ENCODE measurements at places on chromosomes 12 and 14. TPM values are rescaled to one million over a fixed set of nuclear protein-coding genes. Genes with fewer than 3 reads are reported as not detected.

The TSPAN9 gene
- 1.2 TPM for total RNA-seq

The ANO2 gene
- total RNA-seq, result 0.10 TPM

The CATSPERB gene
- total RNA-seq, result 2.7 TPM

The ANG gene
- total RNA-seq, result 0.62 TPM

The GRIN2B gene
- total RNA-seq, result not detected

The CELA1 gene
- not detected for total RNA-seq

The MYO1A gene
- 0.32 TPM for total RNA-seq

The CFAP54 gene
- total RNA-seq, result 0.27 TPM

The ART4 gene
- total RNA-seq, result not detected

The CD163 gene
- not detected for total RNA-seq

The CCDC88C gene
- total RNA-seq, result 466 TPM

The TPPP2 gene
- not detected for total RNA-seq

The AICDA gene
- total RNA-seq, result not detected

The GLIPR1L1 gene
- total RNA-seq, result not detected

The KSR2 gene
- total RNA-seq, result 0.20 TPM

The PRH2 gene
- not detected for total RNA-seq

The KLRC2 gene
- total RNA-seq, result not detected

The LUM gene
- total RNA-seq, result not detected

The KRT3 gene
- not detected for total RNA-seq

The GSC gene
- not detected for total RNA-seq

The ERP27 gene
- 25.4 TPM for total RNA-seq

The CCDC198 gene
- total RNA-seq, result not detected

The CCDC92 gene
- total RNA-seq, result 19.5 TPM

The RASSF9 gene
- not detected for total RNA-seq

The DIO3 gene
- total RNA-seq, result not detected

The SYNE3 gene
- 71.7 TPM for total RNA-seq

The MIP gene
- total RNA-seq, result not detected

The EML1 gene
- not detected for total RNA-seq

The TAS2R9 gene
- total RNA-seq, result not detected

The NANOG gene
- not detected for total RNA-seq

The SLC7A8 gene
- total RNA-seq, result not detected

The INHBE gene
- not detected for total RNA-seq

The FAR2 gene
- 12.6 TPM for total RNA-seq

The PPP4R4 gene
- total RNA-seq, result 0.15 TPM

The GPR84 gene
- total RNA-seq, result not detected

The SCN8A gene
- 1.1 TPM for total RNA-seq

The SERPINA6 gene
- total RNA-seq, result not detected

The MAP1LC3B2 gene
- 2.2 TPM for total RNA-seq

The C3AR1 gene
- 2.7 TPM for total RNA-seq

The ETV6 gene
- total RNA-seq, result 62.5 TPM

The SPX gene
- total RNA-seq, result 0.76 TPM

The WNT1 gene
- 0.62 TPM for total RNA-seq

The KCNH5 gene
- not detected for total RNA-seq

The SLC7A7 gene
- not detected for total RNA-seq

The PAWR gene
- 5.8 TPM for total RNA-seq

The TESPA1 gene
- total RNA-seq, result 93.8 TPM

The FAM90A1 gene
- total RNA-seq, result 0.67 TPM

The ANKRD33 gene
- total RNA-seq, result not detected

The CYP27B1 gene
- not detected for total RNA-seq

The TM9SF1 gene
- 20.0 TPM for total RNA-seq

The TGM1 gene
- 4.0 TPM for total RNA-seq

The RNFT2 gene
- total RNA-seq, result 9.7 TPM

The LMO3 gene
- total RNA-seq, result not detected

The TSPAN8 gene
- total RNA-seq, result not detected

The ZC3H10 gene
- 11.0 TPM for total RNA-seq

The PPP1R1A gene
- total RNA-seq, result not detected

The NAV3 gene
- not detected for total RNA-seq

The SERPINA10 gene
- not detected for total RNA-seq

The KRT85 gene
- total RNA-seq, result not detected

All from CD4-positive, CD25-positive, alpha-beta regulatory T cell (primary cell).